ENCODE measurements at places on chromosomes 4 and X.

DNA sequence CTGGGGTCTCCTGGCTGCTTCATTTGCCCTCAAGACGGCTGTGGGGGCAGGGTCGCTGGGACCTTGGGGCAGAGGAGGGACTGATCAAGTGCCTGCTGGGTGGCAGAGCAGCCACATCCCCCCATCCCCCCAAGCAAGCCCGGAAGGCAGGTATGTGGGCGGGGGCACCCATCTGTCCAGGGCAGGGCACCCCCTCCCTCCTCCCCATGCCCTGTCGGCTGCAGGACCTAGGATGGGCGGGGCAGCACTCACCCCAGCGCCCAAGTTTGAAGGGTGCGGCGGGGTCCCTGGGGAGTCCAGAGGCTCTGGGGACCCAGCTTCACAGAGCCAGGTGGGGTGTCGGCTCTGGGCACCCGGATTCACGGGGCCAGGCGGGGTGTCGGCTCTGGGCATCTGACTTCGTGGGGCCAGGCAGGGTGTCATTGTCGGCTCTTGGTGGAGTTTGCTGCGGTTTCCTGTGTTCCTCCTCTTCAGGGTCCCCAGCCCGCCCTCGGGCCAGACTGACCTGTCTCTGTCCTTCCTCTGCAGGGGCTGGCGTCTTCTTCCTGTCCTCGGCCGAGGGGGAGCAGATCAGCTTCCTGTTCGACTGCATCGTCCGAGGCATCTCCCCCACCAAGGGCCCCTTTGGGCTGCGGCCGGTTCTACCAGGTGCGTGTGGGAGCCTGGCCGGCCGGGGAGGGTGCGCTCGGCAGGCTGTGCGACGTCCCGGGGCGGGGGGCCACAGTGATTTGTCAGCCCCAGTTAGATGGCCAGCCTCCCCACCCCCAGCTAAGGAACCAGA is 22.1 kb downstream of the DOK7 start:
- no peak overlapping the region for H3K4me3 ChIP-seq
- H3K27me3 ChIP-seq: peaks cover 28% of the 10 kb centered on the region
- no peaks in the 10 kb centered on the region for H3K36me3 ChIP-seq
- no peaks in the 10 kb centered on the region for H3K4me1 ChIP-seq
- no peak overlapping the region for H3K27ac ChIP-seq

DNA sequence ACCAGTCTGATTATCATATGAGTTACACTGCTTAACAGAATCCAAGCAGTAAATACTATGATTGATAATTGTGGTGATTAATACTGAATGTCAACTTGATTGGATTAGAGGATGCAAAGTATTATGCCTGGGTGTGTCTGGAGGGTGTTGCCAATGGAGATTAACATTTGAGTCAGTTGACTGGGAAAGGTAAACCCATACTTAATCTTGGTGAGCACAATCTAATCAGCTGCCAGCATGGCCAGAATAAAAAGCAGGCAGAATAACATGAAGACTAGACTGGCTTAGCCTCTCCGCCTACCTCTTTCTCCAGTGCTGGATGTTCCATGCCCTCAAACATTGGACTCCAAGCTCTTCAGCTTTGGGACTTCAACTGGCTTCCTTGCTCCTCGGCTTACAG is 961.3 kb downstream of the ADGRL3 start:
- H3K27me3 ChIP-seq: no peaks in the 10 kb centered on the region
- no peak for DNase-seq
- no peak overlapping the region for H3K27ac ChIP-seq
- H3K4me3 ChIP-seq: no peak overlapping the region

- H3K4me1 ChIP-seq: no peaks in the 10 kb centered on the region
- H3K4me3 ChIP-seq: no peak overlapping the region
Measured at GRCh38 chr4:97457253-97457652, 686.0 kb downstream of the STPG2 start.

DNA sequence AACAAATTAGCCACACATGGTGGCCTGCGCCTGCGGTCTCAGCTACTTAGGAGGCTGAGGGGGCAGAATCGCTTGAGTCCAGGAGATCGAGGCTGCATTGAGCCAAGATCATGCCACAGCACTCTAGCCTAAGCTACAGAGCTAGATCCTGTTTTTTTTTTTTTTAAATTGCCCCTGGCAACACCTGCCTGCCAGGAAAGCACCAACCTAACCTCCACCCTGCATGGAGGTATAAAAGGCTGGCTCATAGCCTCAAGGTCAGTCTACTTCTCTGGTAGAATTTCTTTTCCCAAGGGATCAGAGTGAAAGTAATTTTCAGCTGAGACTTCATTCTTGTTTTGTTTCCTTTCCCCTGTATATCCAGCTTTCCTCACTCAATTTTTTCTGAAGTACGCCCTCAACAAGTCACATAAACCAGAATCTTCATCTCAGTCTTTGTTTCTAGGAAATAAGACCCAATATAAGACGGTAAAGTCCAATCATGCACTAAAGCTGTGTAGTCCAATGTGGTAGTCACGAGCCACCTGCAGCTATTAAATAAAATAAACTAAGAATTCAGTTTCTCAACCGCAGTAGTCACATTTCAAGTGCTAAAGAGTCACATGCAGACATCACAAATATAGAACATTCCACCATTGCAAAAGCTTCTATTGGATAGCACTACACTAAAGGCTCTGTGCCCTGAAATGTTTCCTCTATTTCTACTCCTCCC is 113.3 kb downstream of the HPGD start:
- no peak overlapping the region for H3K27ac ChIP-seq
- no peaks in the 10 kb centered on the region for H3K36me3 ChIP-seq
- H3K27me3 ChIP-seq: peaks cover under 1% of the 10 kb centered on the region
- no peak for DNase-seq

All from activated T-helper 2 cell treated with anti-CD3 and anti-CD28 coated beads, Interferon-gamma antibody, Interleukin-2, Interleukin-4, amounts not matched to agents 10 μg/mL and 5 μg/mL and 100 μg/mL, durations not matched to agents 14 hours and 24 hours and 36 hours (primary cell).